Iris pigment epithelial cell (primary cell): ENCODE measurements at places on chromosomes 2 and 18.
A peak's percentile ranks its signal among the peaks of the same experiment; 100 is the strongest.

DNA sequence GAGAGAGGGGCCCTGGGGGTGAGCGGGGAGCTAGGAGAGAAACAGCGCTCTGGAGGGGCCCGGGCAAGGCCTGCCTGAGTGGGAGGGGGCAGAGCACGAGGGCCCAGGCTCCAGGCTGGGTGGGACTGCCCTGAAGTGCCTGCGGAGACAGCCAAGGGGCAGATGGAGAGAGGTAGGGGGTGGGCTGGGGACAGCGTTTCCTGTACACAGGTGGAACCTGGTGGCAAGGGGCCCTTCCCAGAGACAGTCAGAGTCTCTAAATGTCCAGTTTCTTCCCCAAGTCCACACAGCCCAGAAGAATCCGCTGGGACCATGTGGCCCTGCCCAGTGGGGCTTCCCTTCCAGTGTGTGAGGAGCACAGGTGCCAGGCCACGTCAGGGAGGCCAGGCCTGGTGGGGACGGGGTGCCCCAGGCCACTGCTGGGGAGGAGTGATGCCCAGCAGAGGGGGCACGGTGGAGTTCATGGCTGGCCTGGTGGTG lies 1.7 kb upstream of the GPR35 start:
- no peak for DNase-seq

GRCh38 chr2:71603851-71604725 lies 150.7 kb downstream of the DYSF start:
- no peak for DNase-seq

DNA sequence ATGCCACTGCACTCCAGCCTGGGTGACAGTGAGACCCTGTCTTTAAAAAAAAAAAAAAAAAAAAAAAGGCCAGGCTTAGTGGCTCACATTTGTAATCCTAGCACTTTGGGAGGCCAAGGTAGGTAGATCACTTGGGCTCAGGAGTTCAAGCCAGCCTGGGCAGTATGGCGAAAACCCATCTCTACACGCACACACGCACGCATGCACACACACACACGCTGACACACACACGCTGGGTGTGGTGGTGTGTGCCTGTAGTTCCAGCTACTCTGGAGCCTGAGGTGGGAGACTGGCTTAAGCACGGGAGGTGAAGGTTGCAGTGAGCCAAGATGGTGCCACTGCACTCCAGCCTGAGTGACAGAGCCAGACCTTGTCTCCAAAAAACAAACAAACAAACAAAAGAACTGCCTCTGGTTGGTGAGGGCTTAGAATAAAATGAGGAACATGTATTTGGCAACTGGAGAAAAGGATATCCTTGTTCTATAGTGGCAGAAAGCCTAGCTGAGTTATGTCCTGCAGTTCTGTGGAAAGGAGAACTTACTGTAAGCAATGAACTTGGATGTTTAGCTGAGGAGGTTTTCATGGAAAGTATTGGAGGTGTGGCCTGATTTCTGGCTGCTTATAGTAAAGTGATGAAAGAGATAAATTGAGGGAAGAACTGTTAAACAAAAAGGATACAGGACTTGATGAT lies 34.0 kb downstream of the HAT1 start:
- DNase-seq: no peak

- peak; percentile 66 for DNase-seq
These were observed 361.2 kb downstream of the LRRTM4 start for GRCh38 chr2:77161009-77161408.

DNA sequence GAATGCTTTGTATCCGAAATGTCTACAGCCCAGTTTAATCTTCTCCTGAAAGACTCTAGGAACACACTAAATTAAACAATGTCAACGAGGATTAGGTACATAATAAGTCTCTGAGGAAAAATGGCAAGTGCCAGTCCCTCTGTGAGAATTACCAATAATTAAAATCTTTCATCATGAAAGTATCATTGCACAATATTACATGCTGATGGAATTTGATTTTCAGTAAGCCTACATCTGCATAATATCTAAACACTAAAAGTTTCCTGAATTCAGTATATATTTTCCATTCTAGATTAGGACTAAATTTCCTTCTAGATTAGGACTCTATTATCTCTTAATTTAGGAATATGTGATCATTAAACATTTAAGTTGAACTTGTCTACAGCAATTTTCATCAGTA lies 132.1 kb downstream of the LRP2 start:
- DNase-seq: no peak

GRCh38 chr2:178990533-178991241 lies 59.2 kb downstream of the CCDC141 start:
- no peak for DNase-seq

GRCh38 chr2:96832408-96832753 lies 11.4 kb downstream of the ANKRD23 start:
- DNase-seq: no peak

GRCh38 chr18:73881396-73881917 lies 266.2 kb downstream of the FBXO15 start:
- peak; percentile 5 for DNase-seq

DNA sequence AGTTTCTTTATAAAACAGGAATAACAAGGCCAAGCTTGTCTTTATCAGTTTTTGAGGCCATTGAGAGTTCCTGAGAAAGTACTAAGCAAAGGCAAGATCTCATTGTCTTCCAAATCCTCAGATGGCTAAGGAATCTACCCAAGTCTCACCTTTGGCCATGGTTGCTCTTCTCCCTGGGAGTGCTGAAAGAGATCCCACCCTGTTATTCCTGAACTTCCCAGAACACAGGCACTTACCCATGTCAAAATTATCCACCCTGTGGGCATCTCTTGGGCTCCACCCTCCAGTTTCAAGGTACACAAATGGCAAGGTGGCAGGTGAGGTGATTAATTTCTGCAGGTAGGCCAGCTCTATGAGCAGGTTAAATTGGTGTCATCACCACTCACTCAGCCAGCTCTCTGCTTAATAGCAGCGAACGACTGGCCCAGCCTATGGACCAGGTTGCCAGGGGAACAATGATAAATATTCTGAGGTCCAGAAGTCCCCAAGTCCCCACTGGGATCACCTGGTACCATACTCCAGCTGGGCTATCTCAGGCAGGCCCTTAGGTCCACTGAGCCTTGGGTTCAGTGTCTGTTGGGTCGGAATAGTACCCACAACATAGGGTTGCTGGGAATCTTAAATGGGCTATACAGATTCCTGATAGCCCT lies 2.3 kb upstream of the SPRED2 start:
- DNase-seq: no peak

DNA sequence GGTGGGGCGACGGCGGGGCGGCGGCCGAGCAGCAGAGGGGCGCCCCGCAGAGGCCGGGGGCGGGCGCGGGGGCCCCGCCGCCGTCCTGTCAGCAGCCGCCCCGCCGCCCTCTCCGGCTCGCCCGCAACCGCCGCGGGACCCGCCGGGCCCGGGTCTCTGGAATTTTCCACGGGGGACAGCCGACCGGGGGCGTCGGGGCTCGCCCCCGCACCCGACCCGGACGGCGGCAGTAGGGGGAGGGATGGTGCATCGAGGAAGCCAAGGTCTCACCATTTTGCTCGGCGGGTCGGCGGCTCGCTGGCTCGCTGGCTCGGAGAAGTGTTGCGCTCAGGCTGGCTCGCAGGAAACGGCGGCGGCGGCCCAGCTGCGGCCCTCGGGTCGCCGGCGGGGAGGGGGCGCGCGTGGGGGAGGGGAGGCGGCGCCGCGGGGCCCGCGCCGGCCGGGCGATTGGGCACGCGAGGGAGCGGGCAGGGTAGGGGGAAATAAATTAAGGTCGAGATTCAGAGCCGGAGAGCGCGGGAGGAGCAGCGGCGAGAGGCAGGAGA lies 405 bp downstream of the PPP3R1 start:
- no peak for DNase-seq

DNA sequence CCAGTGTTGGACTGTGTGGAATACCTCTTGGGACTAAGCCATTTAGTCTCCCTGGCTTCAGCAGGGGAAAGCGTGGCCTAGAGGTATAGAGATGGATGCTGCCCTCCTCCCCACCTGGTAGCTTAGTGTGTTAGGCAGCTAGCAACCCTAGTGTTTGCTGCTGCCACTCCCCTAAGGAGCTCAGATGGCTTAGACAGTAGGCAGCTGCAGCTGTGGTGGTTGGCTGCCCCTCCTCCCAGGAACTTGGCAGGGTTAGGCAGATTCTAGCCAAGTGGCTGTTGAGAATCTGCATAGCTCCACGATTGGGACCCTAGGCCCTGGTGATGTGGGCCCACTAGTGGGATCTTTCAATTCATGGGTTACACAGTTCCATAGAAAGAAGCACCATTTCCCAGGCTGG lies 550.4 kb upstream of the CHAC2 start:
- DNase-seq: no peak

- DNase-seq: no peak
These were observed 1920.3 kb downstream of the SUCLG1 start for GRCh38 chr2:82538590-82539279.

- DNase-seq: peak; percentile 94
These were observed 24.9 kb upstream of the BZW1 start for GRCh38 chr2:200786826-200787225.

DNA sequence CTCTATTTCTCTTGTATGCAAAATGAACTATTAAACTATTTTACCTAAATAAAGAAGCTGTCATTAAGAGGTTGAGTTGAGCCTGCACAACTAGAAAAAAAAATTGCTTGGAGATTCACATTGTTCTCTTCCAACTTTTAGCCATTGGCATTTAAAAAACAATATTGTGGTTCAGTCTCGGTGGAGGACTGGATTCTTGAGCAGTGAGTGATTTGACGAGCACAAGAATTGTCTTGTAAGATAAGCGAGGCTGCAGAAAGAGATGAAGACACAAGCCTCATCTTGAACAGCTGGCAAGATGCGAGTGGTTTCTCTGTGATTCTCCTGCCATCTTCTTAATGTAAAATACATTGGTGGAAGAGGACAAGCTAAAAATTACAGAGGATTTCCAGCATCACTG lies 67.0 kb downstream of the GALR1 start:
- DNase-seq: peak; percentile 6
